ENCODE measurements at places on chromosomes 16 and 17.

DNA sequence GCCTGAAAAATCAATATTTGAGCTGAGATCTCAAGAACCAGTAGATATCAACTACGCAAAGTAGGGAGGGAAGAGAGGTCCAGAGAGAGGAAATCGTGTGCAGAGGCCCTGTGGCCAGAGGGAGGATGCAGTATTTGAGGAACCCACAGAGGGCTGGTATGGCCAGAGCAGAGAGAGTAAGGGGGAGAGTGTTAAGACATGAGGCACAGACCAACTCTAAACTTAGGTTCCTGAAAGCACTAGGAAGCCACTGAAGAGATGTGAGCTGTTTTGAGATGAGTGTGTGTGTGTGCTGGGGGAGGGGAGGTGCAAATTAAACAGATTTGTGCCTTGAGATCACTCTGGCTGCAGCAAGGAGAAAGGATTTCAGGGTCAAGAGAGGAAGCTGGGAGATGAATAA lies 10.9 kb downstream of the SLC13A2 start:
- no peak for DNase-seq

- DNase-seq: no peak
Measured at GRCh38 chr17:6599364-6599763, 41.1 kb downstream of the KIAA0753 start.

- DNase-seq: no peak
Measured at GRCh38 chr16:24749310-24749709, 19.9 kb downstream of the TNRC6A start.

DNA sequence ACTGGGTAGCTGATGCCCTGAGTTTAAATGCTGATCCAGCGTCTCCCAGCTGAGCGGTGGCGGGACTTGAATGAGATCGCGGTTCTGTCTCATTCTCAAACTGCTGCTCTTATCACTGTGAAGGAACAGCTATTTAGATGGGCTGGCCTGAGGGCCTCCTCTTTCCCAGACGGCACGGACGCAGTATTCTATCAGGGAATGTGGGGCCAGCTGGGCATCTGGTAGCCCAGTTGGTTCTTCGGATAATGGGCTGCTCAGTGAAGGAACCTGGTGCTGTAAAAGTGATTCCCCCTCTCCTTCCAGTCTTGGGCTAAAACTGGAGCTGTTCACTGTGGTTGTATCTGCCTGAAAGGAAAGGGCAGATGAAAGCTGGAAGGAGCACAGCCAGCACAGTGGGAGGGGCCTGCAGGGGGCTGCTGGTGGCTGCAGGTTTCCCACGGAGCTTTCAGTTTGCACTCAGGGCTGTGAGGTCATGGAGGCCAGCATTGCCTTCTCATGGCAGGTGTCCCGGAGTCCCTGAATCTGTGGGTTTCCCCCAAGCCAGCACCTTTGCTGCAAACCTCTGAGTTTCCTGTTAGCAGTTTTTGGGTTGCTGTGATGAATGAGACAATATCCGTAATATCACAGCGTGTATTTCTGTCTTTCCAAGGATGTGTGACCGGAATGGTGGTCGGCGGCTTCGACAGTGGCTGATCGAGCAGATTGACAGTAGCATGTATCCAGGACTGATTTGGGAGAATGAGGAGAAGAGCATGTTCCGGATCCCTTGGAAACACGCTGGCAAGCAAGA lies 3.6 kb downstream of the IRF8 start:
- no peak for DNase-seq

DNA sequence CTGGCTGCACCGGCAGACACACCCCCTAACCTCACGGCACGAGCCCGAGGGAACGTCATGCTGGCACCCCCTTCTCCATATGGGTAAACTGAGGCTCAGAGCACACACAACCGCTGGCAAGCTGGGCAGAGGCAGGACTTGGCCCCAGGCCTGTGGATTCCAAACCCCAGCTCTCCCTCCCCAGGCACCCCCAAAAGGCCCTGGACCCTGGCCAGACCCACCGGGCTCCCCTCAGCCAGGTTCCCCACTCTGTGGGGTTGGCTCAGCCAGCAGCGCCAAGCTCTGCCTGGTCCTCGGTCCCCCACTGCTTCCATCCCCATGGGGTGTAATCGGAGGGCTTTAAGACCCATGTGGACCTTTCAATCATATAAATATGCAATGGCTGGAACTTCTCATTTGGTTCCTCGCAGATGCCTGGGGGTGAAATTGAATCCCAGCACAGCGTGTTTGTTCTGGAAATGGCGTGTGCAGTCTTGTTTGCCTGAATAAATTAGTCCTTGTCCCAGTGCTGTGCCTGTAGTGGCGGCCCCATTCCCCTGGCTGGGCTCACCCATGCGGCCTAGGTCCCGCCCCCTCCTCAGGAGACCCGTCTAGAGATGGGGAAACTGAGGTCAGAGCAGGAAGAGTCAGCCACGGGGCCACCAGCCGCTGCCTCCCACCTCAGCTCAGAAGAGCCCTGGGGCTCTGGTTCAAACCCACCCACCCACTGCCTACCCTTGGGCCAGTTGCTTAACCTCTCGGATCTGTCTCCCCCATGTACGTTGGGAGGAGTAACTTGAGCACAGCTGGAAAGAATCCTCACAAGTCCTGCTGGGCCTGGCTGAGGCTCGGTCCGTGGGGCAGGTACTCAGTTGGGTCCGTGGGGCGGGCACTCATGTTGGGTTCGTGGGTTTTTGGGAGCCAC lies 57.3 kb downstream of the ZFPM1 start:
- peak; percentile 54 for DNase-seq

- no peak for DNase-seq
Measured at GRCh38 chr17:34156401-34156740, 98.7 kb upstream of the CCL2 start.

- DNase-seq: no peak
Measured at GRCh38 chr16:48143812-48144368, 11.9 kb downstream of the ABCC12 start.

- no peak for DNase-seq
Measured at GRCh38 chr16:86572041-86572521, 5.5 kb downstream of the FOXC2 start.

GRCh38 chr17:64357191-64357981 lies 33.3 kb downstream of the PECAM1 start:
- DNase-seq: peak; percentile 23

GRCh38 chr16:51523400-51523799 lies 372.3 kb upstream of the SALL1 start:
- no peak for DNase-seq

DNA sequence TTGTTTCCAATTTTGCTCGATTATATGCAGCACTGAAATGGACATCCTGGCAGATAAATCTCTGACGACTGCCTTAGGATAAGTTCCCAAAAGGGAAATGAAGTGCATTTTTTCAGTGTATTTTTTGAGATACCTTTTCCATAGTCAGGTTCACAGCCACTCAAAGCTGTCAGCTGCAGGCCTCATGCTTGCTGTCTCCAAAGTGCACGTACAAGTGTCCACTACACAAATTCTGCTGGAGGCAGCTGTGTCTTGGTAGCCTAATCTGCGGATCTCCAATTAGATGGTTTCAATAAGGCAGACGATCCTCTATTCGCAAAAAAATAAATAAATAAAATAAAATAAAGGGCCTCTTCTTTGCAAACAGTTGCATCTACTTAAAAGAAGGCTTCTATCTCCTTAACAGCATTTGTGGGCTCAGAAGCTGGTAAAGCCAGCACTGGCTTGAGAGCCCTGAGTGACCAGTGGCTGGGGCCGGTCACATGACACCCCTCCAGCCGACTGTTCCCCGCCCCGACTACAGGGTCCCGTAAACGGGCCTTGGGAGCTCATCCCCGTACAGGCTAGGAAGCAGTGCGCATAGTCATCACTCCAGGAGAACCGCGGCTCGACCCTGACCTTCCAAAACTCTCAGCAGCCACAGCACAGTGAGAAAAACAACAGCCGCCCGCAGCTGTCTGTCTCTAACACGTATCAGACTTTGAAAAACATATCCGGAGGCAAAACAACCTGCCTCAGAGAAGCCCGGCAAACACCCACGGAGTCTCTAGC lies 18.8 kb downstream of the RPH3AL start:
- no peak for DNase-seq

- DNase-seq: no peak
Measured at GRCh38 chr17:17372856-17373520, 69.8 kb downstream of the NT5M start.

DNA sequence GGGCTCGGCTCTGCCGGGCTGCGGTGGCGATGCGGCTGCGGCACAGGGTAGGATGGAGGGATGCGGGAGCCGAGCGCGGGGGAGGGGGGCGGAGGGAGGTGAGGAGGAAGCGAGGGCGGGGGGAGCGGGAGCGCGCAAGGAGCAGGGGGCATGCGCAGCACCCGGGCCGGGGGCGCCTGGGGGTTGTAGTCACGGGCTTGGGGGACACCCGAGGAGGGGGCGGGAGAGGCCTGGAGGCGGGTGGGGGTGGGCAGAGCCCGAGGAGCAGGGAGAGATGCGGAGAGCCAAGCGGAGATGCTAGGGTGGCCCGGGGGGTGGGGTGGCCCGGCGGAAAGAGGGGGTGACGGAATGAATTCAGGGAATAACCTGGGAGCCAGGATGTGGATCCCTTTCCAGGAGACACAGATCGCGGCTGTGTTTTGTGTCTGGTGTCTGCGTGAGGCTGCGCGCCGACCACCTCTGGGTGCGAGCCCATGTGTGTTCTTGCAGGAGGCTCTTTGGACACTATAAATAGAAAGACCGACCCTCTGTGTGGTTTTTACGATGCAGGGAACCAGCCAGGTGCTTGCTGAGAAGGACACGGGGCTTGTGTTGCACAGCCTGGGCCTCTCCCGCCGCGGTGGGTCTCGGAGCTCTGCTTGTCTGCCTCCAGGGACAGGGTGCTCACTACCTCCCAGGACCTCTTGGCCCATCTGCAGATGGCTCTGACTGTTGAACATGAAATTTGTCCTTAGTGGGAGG lies at the start of gene STX1B:
Gene STX1B (minus strand): TSS at position 54 of the 741 bp plus-strand sequence. CDS start 242 bp downstream, outside the sequence.
- no peak for DNase-seq

GRCh38 chr16:6698548-6698947 lies 634.1 kb upstream of the RBFOX1 start:
- DNase-seq: no peak

- no peak for DNase-seq
Measured at GRCh38 chr16:67150047-67150832, 558 bp downstream of the B3GNT9 start.

DNA sequence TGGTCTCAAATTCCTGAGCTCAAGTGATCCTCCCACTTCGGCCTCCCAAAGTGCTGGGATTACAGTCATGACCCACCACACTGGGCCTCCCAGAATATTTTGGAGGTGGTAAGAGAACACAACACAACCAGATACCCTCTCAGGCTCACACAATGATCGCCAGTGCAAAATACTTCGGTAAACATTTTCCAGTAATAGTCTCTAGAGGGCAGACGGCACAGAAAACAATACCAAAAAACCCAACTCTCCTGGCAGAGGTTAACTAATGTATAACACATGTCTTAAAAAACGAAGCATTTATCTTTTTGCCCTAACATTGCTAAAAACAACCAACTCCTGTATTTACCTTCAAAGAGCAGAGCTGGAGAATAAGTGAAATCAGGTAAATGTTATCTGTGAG lies 10.5 kb downstream of the NUFIP2 start:
- DNase-seq: no peak

DNA sequence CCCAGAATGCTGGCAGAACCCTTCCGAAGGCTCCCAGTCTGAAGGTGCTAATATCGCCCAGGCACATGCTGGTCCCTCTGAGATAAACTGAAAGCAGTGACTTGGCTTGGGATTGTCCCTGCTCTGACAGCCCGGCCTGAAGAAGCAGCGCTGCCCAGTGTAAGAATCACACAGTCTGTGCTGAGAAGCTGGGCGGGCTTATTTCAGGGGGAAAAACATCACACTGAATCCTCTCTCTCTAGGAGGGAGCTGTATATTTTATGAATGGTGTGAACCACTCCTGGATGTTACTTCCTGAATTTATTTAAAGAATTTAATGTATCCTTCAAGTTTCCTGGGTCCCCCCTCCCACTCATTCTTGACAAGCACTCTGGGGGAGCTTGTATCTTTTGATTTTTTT lies 36.3 kb downstream of the GAS7 start:
- no peak for DNase-seq

DNA sequence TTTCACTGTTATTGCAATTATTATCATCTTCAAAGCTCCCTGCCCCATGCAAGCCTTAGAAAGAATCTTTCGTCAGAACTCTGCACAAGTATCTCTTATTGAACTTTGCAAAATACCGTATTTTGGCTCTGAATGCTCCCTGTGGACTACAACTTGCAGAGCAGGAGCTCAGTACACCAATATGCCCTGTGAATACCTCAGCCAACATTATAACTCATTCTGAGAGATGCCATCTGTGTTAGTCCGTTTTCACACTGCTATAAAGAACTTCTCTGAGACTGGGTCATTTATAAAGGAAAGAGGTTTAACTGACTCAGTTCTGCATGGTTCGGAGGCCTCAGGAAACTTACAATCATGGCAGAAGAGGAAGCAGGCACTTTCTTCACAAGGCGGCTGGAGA lies 87.2 kb upstream of the XYLT1 start:
- DNase-seq: no peak

- no peak for DNase-seq
Measured at GRCh38 chr16:78476615-78477014, 377.2 kb downstream of the WWOX start.

DNA sequence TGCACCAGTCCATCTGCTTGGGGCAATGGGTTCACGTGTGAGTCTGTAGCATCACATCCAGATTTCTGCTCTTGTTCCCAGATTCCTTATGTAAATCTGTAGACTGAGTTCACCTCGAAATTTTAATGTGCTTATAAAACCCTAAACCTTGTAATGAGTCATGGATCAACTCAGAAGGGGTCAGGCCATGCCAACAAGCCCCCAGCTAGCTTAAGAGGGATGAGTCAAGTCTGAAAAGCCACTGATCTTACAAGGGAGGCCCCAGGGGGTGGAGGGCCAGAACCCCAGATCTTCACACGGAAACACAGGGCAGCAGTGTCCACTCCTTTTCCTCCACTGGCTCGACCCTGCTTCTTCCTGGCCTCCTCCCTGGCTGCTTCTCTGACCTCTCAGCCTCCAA lies 399.1 kb upstream of the CDH5 start:
- no peak for DNase-seq

- DNase-seq: no peak
Measured at GRCh38 chr16:20674684-20675487, 22.6 kb downstream of the ACSM1 start.

- DNase-seq: no peak
Measured at GRCh38 chr16:75821117-75821516, 94.8 kb upstream of the CPHXL start.

DNA sequence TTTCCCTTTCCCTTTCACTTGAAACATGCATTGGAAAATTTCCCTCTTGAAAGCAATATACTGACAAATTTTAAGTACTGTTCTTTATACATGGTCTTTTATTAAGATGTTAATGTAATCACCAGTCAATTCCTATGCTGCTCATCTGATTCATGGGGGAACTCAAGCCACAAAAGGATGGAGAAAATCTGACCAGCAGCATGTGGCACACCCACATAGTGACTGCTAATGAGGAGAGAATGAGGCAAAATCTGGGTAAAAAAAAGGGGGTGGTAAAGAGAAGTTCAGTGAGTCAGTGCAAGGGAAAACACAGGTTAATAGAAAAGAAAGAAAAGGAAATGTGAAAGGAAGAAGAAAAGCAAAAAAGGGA lies 11.3 kb downstream of the RFFL start:
- DNase-seq: no peak

All from NCI-H2107 (cell line).